ENCODE measurements at places on chromosomes 11 and 22. TPM values are rescaled to one million over a fixed set of nuclear protein-coding genes. Genes with fewer than 3 reads are reported as not detected.

CASP5 gene
- not detected for total RNA-seq

SGSM1 gene
- 4.9 TPM for total RNA-seq

- H3K4me1 ChIP-seq: peaks cover 14% of the 10 kb centered on the region
- H3K4me3 ChIP-seq: no peak overlapping the region
- H3K36me3 ChIP-seq: no peaks in the 10 kb centered on the region
- H3K27ac ChIP-seq: no peak overlapping the region
- no peaks in the 10 kb centered on the region for H3K27me3 ChIP-seq
- DNase-seq: no peak
These were observed 18.9 kb upstream of the SUSD2 start for GRCh38 chr22:24162436-24162835.

GRCh38 chr11:67470337-67471002, 1.4 kb upstream of the TMEM134 start:
- H3K27ac ChIP-seq: no peak overlapping the region
- no peak overlapping the region for H3K4me3 ChIP-seq
- peaks cover 6% of the 10 kb centered on the region for H3K4me1 ChIP-seq
- no peak for DNase-seq

DNA sequence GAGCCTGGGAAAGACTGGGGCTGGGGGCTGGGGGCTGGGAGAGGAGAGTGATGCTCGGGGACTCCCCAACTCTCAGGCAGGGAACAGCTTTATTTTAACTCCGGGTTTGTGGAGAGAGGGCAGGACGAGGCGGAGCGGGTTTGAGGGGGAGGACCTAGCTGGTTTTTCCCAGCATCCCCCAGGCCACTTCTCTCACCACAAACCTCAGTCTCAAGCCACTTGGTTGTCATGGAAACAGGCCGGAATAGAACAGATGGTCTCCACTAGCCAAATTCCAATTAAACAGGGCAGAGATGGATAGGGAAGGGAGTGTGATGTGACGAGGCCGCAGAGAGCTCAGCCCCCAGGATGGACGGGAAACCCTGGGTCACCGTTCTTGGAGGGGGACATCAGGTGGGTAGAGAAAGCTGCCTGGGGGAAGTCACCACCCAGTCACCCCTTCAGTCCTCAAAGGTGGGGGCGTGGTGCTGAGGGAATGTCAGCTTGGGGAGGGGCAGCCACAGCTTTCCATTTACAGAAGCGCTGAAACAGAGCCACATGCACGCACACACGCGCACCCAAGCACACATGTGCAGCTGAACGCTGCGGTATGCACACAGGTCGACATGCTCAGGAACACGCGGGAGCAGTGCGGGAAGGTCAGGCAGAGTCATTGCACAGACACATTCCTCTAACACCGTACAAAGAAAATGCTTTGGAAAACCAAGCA, 19.2 kb downstream of the NECTIN1 start:
- H3K36me3 ChIP-seq: no peaks in the 10 kb centered on the region
- no peak overlapping the region for H3K4me3 ChIP-seq
- H3K4me1 ChIP-seq: no peaks in the 10 kb centered on the region
- H3K27ac ChIP-seq: no peak overlapping the region
- H3K27me3 ChIP-seq: no peaks in the 10 kb centered on the region
- DNase-seq: no peak

- peak; percentile 53 for DNase-seq
- H3K27ac ChIP-seq: peak overlapping the region; percentile 47
- no peaks in the 10 kb centered on the region for H3K27me3 ChIP-seq
- H3K4me1 ChIP-seq: no peaks in the 10 kb centered on the region
These were observed 86.3 kb downstream of the SNX19 start for GRCh38 chr11:130829920-130830511.

GRCh38 chr11:100830978-100831732, 144.1 kb downstream of the ARHGAP42 start:
- no peak overlapping the region for H3K4me3 ChIP-seq
- H3K36me3 ChIP-seq: no peaks in the 10 kb centered on the region
- H3K27ac ChIP-seq: peak overlapping the region; percentile 18

DNA sequence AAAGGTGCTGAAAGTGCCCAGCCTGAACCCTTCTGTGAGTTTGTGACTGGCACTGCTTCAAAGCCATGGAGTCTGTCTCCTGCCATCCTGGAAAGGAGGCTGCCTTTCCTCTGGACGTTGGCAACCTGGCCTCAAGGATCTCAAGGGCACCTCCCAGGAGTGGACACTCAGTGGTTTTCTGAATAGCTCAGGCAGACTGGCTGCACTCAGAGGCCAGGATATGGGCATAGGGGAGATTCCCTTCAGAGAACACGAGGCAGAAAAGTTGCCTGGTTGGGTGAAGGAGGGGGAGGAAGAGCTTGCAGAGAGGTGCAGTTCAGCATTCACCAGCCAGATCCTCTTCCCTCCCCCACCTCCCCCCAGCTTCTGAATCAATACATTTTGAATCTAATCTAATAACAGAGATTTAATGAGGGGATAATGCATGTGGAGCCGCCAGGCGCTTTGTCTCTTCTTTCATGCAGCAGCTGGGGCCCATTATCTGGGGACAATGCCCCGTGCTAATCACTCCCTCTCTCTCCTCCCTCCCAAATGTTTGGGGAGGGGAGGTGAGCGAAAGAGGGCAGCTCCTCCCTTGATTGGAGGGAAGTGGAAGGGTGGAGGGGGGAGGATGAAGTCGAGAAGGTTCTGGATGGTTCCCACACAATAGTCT, 17.7 kb downstream of the HTR3A start:
- no peaks in the 10 kb centered on the region for H3K4me1 ChIP-seq
- H3K36me3 ChIP-seq: no peaks in the 10 kb centered on the region
- no peaks in the 10 kb centered on the region for H3K27me3 ChIP-seq
- H3K4me3 ChIP-seq: no peak overlapping the region
- H3K27ac ChIP-seq: no peak overlapping the region

GRCh38 chr22:34805771-34806170, 260.2 kb upstream of the ISX start:
- H3K4me1 ChIP-seq: no peaks in the 10 kb centered on the region
- DNase-seq: no peak
- H3K27ac ChIP-seq: no peak overlapping the region
- H3K4me3 ChIP-seq: no peak overlapping the region

KRTAP5-11 gene
- not detected for total RNA-seq

- peak overlapping the region; percentile 80 for H3K27ac ChIP-seq
- no peaks in the 10 kb centered on the region for H3K36me3 ChIP-seq
- peaks cover 21% of the 10 kb centered on the region for H3K4me1 ChIP-seq
- H3K4me3 ChIP-seq: no peak overlapping the region
- H3K27me3 ChIP-seq: no peaks in the 10 kb centered on the region
These were observed 84.4 kb downstream of the RPL27A start for GRCh38 chr11:8766988-8767374.

- no peaks in the 10 kb centered on the region for H3K36me3 ChIP-seq
- no peak overlapping the region for H3K27ac ChIP-seq
- no peak for DNase-seq
- H3K27me3 ChIP-seq: no peaks in the 10 kb centered on the region
- no peak overlapping the region for H3K4me3 ChIP-seq
These were observed 303.5 kb downstream of the TBC1D22A start for GRCh38 chr22:47065756-47066615.

DDIAS gene
- total RNA-seq: 6.2 TPM

GRCh38 chr11:67048515-67049130, 8.0 kb upstream of the RHOD start:
- no peak for DNase-seq
- no peaks in the 10 kb centered on the region for H3K36me3 ChIP-seq
- no peaks in the 10 kb centered on the region for H3K27me3 ChIP-seq
- H3K27ac ChIP-seq: no peak overlapping the region
- no peak overlapping the region for H3K4me3 ChIP-seq

MMP27 gene
- total RNA-seq: not detected

Measured in uterus (tissue), 4 donors.